ENCODE measurements at places on chromosomes 2 and 18.
A peak's percentile ranks its signal among the peaks of the same experiment; 100 is the strongest.

- DNase-seq, result no peak
Observed at GRCh38 chr18:35348001-35348400, 3.8 kb upstream of the ZNF24 start.

GRCh38 chr2:237900891-237901831 is 41.7 kb downstream of the RAMP1 start:
- DNase-seq, result no peak

DNA sequence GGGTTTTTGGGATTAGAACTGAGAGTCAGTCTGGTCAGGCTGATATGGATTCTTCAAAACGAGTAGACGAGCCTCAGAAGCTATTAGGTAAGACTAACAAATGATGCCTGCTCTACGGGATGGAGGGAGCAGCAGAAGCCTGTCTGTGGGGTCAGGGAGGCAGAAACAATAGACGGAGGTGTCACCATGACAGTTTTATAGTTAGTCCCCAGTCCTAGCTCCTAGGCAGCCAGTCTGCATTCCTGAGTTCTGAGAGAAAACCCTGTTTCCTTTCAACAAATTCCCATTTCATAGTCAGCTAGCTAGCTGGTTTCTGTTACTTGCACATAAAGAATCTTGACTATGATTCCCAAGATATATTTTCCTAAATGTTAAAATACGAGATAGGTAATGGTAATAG is 542.1 kb downstream of the PID1 start:
- DNase-seq, result no peak

GRCh38 chr2:152585830-152586484 is 131.3 kb downstream of the PRPF40A start:
- DNase-seq, result no peak

DNA sequence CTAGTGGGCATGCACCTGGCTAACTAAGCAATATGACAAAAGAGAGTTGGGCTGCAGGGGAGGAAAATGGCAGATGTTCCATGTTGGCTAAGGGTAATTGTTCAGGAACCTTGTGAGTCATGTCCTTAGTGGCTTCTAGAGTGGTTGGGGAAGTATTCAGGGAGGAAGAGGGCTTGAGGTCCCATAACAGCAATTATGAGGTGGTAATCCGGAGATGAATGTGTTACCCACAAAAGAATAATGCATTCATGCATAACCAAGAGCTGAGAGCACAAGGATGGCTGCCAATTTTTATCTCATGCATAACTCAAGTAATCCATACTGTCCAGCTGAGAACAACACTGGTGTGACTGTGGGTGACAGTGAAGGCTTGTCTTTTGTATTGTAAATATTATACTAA is 42.9 kb downstream of the TMEFF2 start:
- no peak for DNase-seq

- DNase-seq, result peak; percentile 19
Observed at GRCh38 chr2:220687231-220687843, 884.8 kb downstream of the EPHA4 start.

GRCh38 chr2:48531141-48531648 is 1.2 kb downstream of the STON1 start:
- DNase-seq, result no peak

- no peak for DNase-seq
Observed at GRCh38 chr2:235576337-235576910, 82.6 kb downstream of the AGAP1 start.

DNA sequence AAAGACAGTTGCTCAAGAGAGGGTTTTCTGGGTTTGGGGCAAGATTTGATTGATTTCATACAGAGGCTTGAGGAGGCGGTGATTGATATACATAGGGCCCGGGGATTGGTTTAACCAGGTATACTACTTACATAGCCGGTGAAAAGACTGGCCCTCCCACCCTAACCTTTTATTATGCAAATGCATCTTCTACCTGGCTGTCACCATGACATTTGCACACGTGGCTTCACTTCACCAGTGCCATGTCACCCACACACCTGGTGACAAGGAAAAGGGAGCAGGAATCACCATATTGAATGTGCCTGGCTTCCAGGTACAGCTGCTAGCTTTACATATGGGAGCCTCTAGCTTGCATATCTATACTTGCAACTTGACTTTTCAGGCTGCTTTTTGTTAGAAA is 9.7 kb downstream of the ERMN start:
- no peak for DNase-seq

- DNase-seq, result no peak
Observed at GRCh38 chr2:105754011-105754410, 9.3 kb downstream of the NCK2 start.

DNA sequence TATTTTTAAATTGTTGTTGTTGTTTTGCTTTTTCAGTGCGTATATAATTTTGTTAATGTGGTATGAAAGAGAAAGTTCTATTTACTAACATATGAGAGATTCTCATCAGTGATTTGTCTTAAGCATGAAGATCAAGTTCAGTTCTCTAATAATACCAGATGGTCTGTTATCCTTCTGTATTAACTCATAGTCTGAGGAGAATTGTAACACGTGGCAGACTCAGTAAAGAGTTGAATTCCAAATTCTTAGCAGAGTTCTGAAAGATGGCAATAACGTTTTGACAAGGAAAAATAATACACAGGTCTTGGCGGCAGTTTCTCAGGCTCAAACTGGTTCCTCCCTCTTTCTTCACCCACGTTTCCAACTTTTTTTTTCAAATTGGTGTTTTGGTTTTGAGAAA is 17.2 kb upstream of the COL3A1 start:
- no peak for DNase-seq

DNA sequence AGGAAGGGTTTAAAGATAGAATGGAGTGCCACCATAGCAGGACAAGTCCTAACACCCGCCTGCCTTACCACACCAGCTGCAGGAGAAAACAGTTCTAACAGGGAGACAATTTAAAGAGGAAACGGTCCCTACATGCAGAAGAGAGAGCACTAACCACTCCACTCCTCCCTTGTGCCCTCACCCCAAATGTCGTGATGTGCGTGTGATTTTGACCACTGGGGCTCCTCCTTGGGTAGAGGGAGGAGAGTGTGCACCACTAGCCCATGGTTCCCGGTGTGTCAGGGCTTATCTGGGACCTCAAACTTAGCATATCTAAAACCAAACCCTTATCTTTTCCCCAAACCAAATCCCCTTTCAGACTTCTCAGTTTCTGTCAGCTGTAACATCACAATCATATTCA is 105.5 kb upstream of the CCDC68 start:
- DNase-seq, result no peak

GRCh38 chr18:59623456-59624368 is 73.5 kb downstream of the CCBE1 start:
- DNase-seq, result no peak

GRCh38 chr2:54558188-54559005 is 102.3 kb downstream of the SPTBN1 start:
- no peak for DNase-seq

DNA sequence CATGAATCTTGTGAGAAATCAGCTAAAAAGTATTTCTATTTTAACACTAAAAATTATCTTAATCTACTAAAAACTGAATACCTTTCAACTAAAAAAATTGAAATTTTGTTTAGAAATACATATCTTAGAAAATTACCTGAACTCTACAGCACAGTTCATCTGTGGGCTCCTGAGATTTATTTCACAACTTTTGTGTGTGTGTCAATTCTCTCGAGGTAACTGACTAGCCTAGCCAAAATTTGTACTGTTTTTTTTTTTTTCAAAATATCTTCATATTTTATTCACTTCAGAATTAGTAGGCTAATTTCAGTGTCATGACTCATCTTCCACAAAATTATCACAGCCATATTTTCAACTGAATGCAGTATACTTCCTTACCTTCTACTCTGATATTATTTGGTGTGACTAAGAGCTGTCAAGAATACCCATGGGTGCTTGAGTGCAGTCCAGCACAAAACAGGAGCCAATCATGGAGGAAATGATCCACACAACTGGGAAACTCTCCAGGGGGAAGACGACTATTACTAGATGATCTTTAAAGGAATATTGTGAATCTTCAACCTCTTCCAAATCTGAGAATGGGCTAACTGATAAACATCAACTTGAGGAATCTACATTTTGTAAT is 174.6 kb downstream of the ZNF385B start:
- no peak for DNase-seq

DNA sequence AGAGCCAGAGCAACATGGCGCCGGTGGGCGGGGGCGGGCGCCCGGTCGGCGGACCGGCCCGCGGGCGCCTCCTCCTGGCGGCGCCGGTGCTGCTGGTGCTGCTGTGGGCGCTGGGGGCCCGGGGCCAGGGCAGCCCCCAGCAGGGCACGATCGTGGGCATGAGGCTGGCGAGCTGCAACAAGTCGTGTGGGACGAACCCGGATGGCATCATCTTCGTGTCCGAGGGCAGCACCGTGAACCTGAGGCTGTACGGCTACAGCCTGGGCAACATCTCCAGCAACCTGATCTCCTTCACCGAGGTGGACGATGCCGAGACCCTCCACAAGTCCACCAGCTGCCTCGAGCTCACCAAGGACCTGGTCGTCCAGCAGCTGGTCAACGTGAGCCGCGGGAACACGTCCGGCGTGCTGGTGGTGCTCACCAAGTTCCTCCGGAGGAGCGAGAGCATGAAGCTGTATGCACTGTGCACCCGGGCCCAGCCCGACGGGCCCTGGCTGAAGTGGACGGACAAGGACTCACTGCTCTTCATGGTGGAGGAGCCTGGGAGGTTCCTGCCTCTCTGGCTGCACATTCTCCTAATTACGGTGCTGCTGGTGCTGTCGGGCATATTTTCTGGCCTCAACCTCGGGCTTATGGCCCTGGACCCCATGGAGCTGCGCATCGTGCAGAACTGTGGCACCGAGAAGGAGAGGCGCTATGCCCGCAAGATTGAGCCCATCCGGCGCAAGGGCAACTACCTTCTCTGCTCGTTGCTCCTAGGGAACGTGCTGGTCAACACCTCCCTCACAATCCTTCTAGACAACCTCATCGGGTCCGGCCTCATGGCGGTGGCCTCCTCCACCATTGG is 507 bp downstream of the CNNM4 start:
- DNase-seq, result no peak

GRCh38 chr2:171524018-171524401 is 1.7 kb downstream of the CYBRD1 start:
- no peak for DNase-seq

- DNase-seq, result no peak
Observed at GRCh38 chr2:58006256-58006951, 40.2 kb upstream of the VRK2 start.

DNA sequence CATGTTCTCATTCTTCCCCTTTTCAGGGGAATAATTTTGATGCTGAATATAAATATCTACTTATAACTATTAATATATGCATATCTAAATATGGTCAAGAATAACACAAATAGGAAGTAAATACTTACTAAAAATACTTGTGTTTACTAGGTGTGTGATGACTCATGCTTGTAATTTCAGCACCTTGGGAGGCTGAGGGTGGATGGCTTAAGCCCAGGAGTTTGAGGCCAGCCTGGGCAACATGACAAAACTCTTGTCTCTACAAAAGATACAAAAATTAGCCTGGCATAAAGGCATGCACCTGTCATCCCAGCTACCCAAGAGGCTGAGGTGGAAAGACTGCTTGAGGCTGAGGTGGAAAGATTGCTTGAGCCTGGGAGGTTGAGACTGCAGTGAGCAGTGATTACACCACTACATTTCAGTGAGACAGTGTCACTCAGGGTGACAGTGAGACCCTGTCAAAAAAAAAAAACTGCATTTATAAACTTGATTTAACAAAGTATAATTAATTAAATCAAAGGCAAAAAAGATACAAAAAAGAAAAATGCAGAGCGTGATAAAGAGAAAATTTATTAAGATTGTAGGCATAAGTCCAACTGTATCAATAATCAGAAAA is 703.1 kb upstream of the VRK2 start:
- no peak for DNase-seq

- DNase-seq, result no peak
Observed at GRCh38 chr2:194745557-194746146, 911.4 kb upstream of the SLC39A10 start.

DNA sequence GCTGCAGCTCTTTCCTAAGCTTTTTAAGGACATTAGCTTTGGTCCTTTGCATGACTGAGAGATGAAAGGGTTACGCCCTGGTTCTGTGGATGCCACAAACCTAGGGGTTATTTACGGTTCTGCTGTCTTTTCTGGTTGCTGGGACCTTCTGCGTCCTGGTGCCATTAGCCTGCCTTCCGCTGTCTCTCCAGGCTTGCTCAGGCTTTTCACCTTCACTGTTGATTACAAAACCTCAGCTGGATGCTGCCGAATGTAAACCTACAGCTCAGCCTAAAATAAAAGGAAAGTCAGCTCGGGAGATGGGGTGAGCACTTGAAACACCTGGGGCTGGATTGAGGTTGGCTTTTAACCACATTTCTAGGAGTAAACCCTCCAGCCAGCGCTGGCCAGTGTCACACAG is 130.9 kb upstream of the ARHGAP28 start:
- DNase-seq, result no peak

DNA sequence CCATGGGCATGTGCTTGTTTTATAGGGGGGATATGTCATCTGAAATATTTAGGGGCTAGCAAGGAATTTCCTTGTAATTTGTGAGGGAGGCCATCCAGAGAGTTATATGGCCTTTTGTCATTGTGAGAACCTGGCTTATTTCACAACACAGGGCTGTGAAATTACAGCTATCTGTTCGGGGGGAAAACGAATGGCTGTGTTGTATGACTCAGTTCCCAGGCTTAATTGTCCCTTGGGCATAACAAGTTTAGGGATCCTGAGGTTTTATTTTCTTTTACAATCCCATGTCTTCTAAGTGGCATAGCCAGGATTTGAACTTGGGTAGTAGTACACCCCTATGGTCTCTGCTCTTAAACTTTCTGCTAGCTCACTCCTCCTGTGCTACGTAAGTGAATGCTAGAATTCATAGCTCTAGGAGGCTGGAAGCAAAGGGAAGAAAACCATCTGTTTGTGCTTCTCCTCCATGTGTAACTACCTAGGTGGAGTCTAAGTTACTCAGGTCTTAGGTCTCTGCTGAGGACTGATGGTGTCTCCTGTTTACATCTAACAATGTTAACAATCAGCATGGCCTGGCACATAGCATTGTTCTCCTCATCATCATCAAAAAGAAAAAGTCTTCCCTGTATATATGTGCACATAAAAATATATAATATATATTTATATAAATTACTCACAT is 53.8 kb downstream of the SKA1 start:
- DNase-seq, result no peak

GRCh38 chr2:236550290-236550689 is 19.3 kb upstream of the ACKR3 start:
- no peak for DNase-seq

DNA sequence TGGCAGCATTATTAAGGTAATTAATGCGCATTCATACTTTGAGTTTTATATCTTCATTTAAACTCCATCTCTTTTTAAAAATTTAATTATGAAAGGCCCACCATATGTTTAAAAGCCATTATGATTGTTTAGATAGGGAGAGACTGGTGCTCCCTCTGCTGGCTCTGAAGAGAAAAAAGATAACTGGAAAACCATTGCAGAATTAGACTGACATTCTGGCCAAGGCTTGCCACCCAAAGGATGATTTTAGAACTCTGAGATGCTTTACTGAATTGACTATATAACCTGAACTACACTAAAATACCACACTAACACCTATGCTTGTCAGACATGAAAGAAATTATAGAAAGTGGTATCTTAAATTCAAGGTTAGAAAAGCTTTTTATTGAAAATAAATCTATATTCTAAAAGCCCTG is 127.6 kb upstream of the SPOPL start:
- DNase-seq, result no peak
